ENCODE measurements at places on chromosomes 4 and X.

- DNase-seq: no peak
Measured at GRCh38 chrX:22069586-22069985, 37.5 kb downstream of the PHEX start.

DNA sequence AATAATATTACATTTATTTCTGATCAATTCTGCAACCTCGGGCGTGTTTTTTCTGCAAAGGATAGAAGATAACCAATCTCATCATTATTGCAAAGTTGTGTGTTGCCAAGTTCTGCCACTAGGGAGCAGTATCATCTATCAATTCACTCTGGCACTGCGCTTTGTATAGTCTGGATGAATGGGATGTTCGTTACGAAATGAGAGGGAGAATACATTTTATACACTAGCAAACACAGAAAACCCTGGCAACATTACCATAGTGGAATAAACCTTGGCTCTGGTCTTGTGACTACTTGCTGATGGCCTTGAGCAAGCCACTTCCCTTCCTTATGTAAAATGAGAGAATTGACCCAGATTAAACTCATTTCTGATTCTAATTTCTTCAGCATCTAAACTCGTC is 97.5 kb upstream of the ZNF518B start:
- DNase-seq: peak; percentile 69

DNA sequence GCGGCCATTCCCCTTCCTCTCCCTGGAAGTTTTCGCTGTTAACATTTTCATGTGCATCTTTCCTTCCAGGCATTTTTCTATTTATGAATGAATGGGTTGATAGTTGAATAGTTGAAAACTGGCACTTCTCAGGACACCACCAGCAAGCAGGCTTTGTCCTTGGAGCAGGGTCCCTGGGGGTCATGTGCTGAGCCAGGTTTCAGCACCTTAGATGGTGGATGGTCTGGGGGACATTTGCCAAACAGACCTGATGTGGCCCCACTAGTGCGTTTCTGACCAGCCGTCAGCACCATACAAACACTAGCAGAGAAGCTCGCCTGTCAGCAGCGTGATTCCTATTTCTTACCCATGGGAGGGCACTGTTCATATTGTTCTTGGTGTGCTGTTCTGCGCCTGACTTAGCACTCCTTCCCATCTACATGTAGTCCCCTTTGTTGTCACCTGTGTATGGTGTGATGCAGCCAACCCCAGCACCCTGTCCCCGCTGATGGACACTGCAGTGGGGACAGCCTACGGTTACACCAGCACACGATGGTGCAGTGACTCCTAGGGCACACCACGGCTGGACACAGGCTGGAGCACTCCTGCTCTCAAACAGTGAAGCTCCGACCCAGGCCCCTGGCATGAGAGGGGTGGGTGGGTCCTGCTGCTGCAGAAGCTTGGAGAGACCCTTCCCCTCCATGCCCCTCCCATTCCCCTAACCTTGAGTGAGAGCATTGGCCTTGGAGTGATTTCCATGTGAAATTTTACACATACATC is 27.2 kb upstream of the WFS1 start:
- no peak for DNase-seq

- DNase-seq: no peak
Measured at GRCh38 chr4:42555828-42556227, 101.1 kb downstream of the ATP8A1 start.

DNA sequence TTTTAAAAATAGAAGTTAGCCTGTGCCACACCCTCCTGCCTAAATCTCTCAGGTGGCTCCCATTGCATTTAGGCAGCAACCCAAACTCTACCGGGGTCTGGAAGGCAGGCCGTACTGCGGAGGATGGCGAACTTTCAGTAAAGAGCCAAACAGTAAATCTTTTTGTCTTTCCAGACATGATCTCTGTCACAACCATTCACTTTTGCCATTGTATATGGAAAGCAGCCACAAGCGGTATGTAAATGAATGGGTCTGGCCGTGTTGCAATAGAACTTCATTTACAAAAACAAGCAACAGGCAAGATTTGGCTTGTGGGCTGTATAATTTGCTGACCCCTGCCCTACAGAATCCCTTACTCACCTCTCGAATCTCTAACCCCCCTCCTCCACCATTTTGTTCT is 3.3 kb downstream of the RADX start:
- no peak for DNase-seq

GRCh38 chr4:130416228-130416627 is 1320.3 kb downstream of the C4orf33 start:
- DNase-seq: no peak

DNA sequence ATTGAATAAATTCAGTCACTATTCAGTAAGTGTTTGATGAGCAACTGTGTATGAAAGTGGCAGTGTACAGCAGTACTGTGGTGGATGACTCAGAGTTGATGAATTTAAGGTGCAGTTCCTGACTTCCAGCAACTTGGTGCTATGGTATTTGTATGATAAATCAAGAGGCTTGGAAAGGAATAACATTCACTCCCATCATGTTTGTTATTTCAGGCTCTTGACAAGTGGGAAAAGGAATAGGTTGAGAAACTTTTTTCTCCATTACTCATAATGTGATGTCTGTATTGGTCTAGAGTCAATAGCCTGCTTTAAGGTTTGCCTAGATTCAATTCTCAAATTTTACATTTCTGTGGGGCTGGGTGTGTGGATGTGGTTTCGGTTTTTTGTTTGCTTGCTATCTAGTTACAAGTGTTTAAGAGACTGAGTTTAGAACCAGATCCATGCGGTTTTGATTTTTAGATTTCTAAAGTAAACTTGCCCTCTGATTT is 35.1 kb upstream of the CYP2U1 start:
- DNase-seq: no peak

DNA sequence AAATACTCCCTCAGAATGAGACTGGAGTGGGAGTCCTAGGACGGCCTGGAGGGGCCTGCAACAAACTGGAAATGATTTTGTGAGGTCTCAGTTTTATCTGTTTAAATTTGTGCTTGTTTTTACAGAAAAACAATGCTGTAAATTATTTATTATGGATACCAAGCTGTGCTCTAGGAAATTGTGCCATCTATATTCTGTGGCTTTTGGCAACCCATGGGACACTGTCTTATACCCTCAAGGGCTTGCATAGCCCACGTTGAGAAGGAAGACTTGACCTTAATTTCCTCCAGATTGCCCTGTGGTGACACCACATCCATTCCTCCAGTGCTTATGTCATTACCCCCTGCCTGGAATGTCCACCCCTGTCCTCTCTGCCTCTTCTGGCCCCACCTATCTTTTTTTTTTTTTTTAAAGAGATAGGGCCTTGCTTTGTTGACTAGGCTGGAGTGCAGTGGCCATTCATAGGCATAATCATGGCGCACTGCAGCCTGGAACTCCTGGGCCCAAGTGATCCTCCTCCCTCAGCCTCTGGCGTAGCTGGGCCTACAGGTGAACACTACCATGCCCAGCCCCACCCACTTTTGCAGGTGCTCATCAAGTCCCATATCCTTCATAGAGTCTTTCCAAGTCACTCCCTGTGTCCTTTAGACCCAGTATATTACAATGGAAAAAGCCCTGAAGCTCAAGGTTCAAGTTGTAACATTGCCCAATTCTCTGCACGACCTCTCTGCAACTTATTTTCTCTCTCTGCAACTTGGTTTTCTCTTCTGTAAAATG is 77.4 kb downstream of the HPRT1 start:
- peak; percentile 57 for DNase-seq

DNA sequence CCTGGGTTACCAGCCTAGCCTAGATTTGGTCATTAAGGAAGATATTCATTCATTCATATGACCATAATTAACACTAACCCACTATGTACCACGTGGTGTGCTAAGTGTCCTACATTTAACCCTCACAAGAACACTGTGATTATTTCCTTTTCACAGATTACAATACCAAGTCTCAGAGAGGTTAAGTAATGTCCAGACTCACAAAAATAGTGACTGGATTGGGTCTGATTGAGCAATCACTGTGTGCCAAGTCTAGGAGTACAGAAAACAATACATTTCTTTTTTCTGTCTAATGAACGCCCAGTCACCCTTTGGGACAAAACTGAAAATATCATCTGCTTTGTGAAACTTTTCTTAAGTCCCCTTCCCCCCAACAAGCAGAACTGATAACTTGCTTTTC is 7.6 kb upstream of the DLG3 start:
- DNase-seq: peak; percentile 35

DNA sequence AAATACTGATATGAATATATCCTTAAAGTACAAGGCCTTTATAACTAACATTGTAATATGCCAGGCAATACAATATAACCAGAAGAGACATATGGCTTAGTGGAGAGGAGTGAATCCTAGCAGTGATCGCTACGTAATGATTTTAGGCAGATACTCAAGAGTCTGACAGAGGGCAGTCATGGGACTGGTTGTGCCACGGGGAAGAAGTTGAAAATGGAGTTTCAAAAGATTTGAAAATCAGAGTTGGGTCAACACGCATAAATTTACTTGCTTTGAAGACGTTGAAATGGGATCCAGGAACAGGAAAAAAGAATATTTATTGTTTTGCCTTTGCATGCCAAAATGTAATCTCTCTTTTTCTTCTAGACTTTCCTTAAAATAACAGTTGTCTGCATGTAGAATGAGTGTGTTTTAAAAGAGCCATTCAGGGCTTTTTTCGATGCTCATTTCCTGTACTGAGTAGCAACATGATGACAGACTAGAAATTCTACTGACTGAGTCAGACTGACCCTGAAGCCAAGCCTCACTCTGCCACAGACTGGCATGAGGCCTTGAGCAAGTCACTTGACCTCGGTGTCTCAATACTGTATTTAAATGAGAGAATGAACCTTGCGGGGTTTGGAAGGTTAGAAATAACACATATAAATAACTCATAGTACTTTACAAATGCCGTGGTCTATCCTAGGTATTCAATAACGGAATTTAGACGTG is 8.1 kb upstream of the SMS start:
- peak; percentile 65 for DNase-seq

- no peak for DNase-seq
Measured at GRCh38 chr4:169110633-169111032, 100.6 kb upstream of the CBR4 start.
